Activated T-helper 17 cell treated with anti-CD3 and anti-CD28 coated beads, Interleukin-2, amount 50 U/mL, for 72 hours (primary cell): ENCODE measurements at places on chromosomes 1 and 21.

DNA sequence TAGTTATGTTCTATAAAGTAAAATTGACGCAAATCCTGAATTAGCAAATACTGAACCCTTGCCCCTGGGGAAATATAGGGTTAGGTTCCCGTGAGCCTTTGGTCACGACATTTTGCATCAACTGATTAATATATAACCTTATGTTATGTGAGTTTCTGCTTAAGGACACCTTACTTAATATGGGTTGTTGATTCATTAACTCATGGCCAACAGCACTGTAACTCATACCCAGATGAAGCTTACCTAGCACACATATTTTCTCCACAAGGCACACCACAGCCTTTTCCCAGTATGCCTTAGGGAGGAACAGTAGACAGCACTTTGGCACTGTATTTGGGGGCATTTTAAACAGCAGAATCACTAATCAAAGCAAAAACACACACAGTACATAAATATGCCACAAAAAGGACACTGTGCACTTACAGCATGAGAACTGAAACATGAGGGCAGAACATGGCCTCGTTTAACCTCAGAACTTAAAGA lies 15.1 kb downstream of the INAVA start:
- no peak for ATAC-seq

DNA sequence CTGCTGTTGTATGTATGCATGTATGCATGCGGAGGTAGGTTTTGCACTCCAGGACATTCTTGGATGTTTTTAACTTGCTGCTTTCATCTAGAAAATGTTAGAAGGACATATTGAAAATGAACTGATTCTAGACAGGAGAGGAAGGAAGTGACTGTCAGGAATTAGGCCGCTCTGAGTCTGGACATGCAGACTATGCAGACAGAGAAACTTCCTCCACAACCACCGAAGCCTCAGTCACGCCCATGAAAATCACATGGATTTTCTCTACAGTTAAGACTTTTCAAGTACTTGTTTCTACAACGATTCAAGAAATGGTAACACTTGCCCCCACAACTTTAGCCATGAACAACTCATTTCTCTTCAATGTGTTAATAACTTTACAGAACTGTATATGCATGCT lies 211.1 kb downstream of the SMYD3 start:
- no peak for ATAC-seq

DNA sequence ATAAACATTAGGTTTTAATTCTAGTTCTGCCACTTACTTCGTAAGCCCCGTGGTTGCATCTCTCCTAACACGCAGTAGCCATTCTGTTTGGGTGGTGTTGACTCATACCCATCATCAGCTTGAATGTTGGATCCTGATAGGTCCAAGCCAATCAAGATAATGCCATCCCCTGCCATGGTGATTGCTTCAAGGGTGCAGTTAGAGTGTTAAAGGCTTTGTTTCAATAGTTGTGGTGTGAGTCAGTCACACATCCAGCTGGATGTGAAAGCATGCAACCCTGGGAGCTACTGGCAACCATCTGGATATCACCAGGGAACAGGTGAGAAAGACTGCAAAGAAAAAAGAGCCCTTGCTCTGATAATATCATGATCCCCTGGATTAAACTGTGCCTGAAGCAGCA lies 69.1 kb downstream of the OMA1 start:
- no peak for ATAC-seq

- no peak for ATAC-seq
Measured at GRCh38 chr1:182350839-182351238, 40.8 kb downstream of the GLUL start.

- no peak for ATAC-seq
Measured at GRCh38 chr1:100100202-100100601, 32.5 kb downstream of the SASS6 start.

- no peak for ATAC-seq
Measured at GRCh38 chr1:206805357-206805756, 33.1 kb upstream of the IL10 start.

GRCh38 chr1:201614262-201615015 lies 75.5 kb downstream of the NAV1 start:
- no peak for ATAC-seq
